ENCODE measurements at places on chromosomes 6 and 20.

GRCh38 chr6:125078602-125079321 lies 74.8 kb upstream of the TPD52L1 start:
- no peak for DNase-seq

DNA sequence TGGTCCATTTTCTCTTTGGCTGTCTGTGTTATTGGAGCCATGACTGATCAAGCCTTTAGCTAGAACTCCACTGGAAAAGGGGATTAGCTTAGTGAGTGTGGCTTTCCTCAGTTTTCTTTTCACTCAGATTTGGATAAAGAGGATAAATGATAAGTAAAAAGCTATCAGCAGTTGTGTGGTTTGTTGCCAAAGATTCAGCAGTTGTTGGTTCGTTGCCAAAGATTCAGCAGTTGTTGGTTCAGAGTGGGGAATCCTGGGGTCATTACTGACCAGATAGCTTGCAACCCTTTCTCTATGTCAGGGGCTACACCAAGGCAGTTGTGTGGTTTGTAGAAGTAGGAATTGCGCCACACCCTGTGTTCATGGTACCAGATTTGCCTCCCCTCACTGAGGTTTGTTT lies 107.7 kb upstream of the SCP2D1 start:
- DNase-seq, result no peak

- DNase-seq, result peak; percentile 49
These were observed 2.1 kb upstream of the PERP start for GRCh38 chr6:138109042-138109997.

GRCh38 chr6:162532283-162533008 lies 195.1 kb downstream of the PRKN start:
- DNase-seq, result no peak

GRCh38 chr6:14254505-14254904 lies 136.9 kb downstream of the CD83 start:
- DNase-seq, result no peak

GRCh38 chr6:89481695-89482094 lies 48.7 kb downstream of the ANKRD6 start:
- no peak for DNase-seq

DNA sequence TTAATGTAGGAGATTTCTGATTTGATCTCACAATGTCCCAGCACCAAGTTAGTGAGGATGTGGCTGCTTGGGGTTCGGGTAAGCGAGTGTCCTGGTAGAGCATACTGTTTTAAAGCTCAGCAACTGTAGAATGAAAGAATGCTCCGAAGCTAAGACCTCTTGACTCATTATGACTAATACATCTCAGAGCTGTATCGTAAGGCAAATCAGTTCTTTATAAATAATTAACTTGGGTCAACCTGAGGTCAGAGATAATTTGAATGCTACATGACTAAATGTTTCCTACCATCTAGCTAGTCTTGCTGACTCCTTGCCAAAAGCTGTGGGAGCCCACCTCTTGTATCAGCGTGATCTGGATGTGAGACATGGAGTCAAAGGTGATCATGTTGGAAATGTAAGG lies 128.8 kb upstream of the PDE7B start:
- DNase-seq, result no peak

Data from stimulated activated CD8-positive, alpha-beta memory T cell treated with anti-CD3 and anti-CD28 coated beads, Interleukin-4, amount 100 ng/mL, for 4 hours (primary cell).